A549 treated with Hydrocortisone at 1 μM for 4 hours (cell line): ENCODE measurements at places on chromosomes 5 and 9. TPM values are rescaled to one million over a fixed set of nuclear protein-coding genes. Genes with fewer than 3 reads are reported as not detected.

NR2F1-AS1 gene
- total RNA-seq: 3.1 to 4.7 TPM (median 4.0 TPM) in 5 replicates

TAF11L2 gene
- not detected in 5 replicates for total RNA-seq

FBP2 gene
- 0.06 TPM in 1 of 5 replicates, not detected in the others for total RNA-seq

PCDHGB7 gene
- 0.02 to 0.08 TPM (median 0.07 TPM) in 5 replicates for total RNA-seq

TNFSF8 gene
- not detected in 5 replicates for total RNA-seq

TAF11L10 gene
- total RNA-seq: not detected in 5 replicates
